ENCODE measurements at places on chromosomes 1 and 21. TPM values are rescaled to one million over a fixed set of nuclear protein-coding genes. Genes with fewer than 3 reads are reported as not detected.

The GPR52 gene
- total RNA-seq, result 1.4 TPM

The TTC39A gene
- total RNA-seq, result 1.1 TPM

The TSPEAR gene
- not detected for total RNA-seq

The RGS18 gene
- total RNA-seq, result 0.61 TPM

- peaks cover 4% of the 10 kb centered on the region for H3K4me1 ChIP-seq
- no peaks in the 10 kb centered on the region for H3K36me3 ChIP-seq
- H3K27me3 ChIP-seq, result no peaks in the 10 kb centered on the region
- H3K4me3 ChIP-seq, result no peak overlapping the region
- no peak for DNase-seq
Measured at GRCh38 chr1:31215065-31215570, 24.6 kb downstream of the NKAIN1 start.

DNA sequence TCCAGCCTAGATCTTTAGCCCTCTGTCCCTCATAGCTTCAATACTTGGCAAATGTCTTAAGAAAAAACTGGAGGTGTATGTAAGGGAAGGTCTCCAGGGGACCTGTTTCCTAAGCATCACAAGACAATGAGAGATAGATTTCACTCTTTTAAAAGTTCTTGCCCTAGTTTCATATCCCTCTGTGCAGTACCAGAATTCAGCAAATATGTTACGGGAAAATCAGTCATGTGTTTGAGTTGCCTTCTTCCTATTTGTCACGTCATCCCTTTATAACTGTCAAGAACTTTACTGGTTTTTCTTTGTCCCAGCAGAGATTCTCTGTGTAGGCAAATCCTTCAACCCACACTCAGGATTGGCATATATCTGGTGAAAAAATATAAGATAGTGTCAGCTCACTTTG lies 32.3 kb downstream of the DNASE2B start:
- no peaks in the 10 kb centered on the region for H3K4me1 ChIP-seq
- no peak overlapping the region for H3K27ac ChIP-seq
- H3K27me3 ChIP-seq, result no peaks in the 10 kb centered on the region
- DNase-seq, result no peak

GRCh38 chr1:212624976-212625501 lies 16.5 kb downstream of the ATF3 start:
- no peaks in the 10 kb centered on the region for H3K36me3 ChIP-seq
- no peaks in the 10 kb centered on the region for H3K27me3 ChIP-seq
- H3K27ac ChIP-seq, result no peak overlapping the region
- no peak overlapping the region for H3K4me3 ChIP-seq
- no peaks in the 10 kb centered on the region for H3K4me1 ChIP-seq
- DNase-seq, result no peak

GRCh38 chr1:87684713-87685205 lies 356.1 kb downstream of the LMO4 start:
- no peaks in the 10 kb centered on the region for H3K36me3 ChIP-seq
- peak overlapping the region; percentile 69 for H3K27ac ChIP-seq
- H3K4me3 ChIP-seq, result peak overlapping the region; percentile 33
- DNase-seq, result no peak
- no peaks in the 10 kb centered on the region for H3K27me3 ChIP-seq

GRCh38 chr1:66351913-66352312 lies 182.0 kb upstream of the SGIP1 start:
- H3K27ac ChIP-seq, result no peak overlapping the region
- no peak overlapping the region for H3K4me3 ChIP-seq
- no peaks in the 10 kb centered on the region for H3K4me1 ChIP-seq
- no peaks in the 10 kb centered on the region for H3K36me3 ChIP-seq

DNA sequence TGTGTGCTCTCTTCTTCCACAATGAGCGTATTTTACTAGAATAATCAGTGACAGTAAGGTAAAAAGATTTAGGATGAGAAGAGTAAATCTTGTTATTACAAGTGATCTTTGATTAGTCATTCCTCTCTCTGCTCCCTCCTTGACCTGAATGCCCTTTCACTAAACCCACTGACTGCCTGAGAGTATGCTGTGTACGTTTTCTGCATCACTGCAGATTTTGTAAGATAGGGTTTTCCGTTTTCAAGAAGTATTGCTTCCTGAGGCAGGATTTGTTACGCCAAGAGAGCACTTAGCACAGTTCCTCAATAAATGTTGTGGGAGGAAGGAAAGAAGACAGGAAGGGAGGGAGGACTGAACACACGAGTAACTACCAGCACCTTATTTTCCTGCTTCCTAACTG lies 7.7 kb upstream of the LAMB3 start:
- no peak for DNase-seq
- no peaks in the 10 kb centered on the region for H3K27me3 ChIP-seq
- H3K36me3 ChIP-seq, result no peaks in the 10 kb centered on the region
- peaks cover 2% of the 10 kb centered on the region for H3K4me1 ChIP-seq

DNA sequence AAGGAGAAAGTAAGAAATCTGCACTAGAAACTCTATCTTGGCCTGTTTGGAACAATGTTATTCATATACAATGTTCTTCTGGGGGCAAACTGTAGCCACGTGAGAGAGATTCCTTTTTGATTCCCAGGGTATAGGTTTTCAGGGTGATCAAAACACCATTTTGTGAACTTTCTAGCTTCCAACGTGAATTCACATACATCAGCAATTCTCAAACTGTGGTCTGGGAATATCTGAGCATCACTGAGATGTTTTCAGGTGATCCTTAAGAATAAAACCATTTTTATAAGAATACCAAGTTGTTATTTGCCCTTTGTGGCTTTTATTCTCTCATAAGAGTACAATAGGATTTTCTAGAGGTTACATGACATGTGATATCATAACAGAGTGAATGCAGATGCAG lies 66.9 kb upstream of the ATP1A1 start:
- no peak overlapping the region for H3K4me3 ChIP-seq
- H3K27ac ChIP-seq, result no peak overlapping the region
- H3K36me3 ChIP-seq, result no peaks in the 10 kb centered on the region
- no peaks in the 10 kb centered on the region for H3K27me3 ChIP-seq
- no peak for DNase-seq
